ENCODE measurements at places on chromosomes 1 and 21.

- DNase-seq = no peak
These were observed 25.8 kb upstream of the THEM4 start for GRCh38 chr1:151935154-151935553.

GRCh38 chr1:182549346-182549745 is 39.7 kb downstream of the RNASEL start:
- DNase-seq = no peak

DNA sequence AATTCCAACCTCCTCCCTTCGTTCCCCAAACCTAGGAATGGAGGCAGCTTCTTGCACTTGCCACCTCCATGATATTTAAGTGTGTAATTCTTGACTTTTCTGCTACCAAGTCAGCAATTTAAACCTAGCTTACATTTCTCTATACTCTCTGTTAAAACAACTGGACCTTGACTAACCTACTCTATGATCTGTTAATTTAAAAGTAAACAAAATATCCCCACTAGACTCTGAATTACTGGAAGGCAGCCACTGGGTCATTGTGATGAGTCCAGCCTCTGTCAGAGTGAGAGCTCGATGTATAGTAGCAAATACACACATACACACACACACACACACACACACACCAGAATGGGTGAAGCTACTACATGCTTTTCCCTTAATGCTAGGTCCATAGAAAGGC is 40.0 kb upstream of the DHCR24 start:
- DNase-seq = no peak

GRCh38 chr1:226875641-226876295 is 5.4 kb downstream of the PSEN2 start:
- DNase-seq = no peak

- DNase-seq = no peak
These were observed 371.9 kb upstream of the SPAG17 start for GRCh38 chr1:118556936-118557335.

DNA sequence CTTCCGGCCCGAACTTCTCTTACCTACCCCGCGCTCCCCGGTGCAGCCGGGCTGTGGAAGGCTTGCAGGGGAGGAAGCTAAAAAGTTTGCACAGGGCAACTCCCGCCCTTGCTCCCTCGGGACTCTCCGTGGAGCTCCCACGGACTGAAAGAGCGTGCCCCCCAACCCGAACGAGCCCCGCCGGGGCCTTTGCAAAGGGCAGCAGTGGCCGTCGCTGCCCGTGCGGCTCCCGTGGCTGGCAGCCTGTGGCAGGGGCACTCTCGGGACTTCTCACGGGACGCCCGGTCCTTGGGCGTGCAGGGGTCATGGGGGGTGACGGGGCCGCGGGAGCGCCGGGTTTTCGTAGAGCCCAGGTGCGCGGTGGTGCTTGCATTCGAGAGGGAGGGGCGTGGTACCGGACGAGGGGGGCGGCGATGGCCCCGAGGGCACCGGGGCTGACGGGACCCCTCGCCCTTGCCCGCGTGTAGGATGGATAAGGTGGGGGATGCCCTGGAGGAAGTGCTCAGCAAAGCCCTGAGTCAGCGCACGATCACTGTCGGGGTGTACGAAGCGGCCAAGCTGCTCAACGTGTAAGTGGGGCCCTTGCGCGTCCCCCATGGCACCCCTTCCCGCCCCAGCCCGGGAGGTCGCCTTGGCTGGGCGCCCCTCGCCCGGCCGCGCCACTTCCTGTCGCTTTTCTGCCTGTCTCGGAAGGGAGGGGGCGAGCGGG is 711 bp downstream of the GADD45A start:
- DNase-seq = peak; percentile 58

DNA sequence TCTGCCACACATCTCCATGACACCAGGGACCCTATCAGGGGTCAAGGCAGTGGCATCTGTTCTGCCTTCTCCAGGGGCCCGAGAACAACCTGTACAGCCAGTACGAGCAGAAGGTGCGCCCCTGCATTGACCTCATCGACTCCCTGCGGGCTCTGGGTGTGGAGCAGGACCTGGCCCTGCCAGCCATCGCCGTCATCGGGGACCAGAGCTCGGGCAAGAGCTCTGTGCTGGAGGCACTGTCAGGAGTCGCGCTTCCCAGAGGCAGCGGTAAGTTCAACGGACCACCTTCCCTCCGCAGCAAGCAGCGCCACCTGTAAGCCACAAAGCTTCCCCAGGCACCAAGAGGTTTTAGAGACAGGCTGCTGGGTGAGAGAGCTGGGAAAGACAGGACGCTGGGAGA is 15.9 kb downstream of the MX2 start:
- no peak for DNase-seq

All from activated CD4-positive, alpha-beta T cell treated with anti-CD3 and anti-CD28 coated beads for 4 hours (primary cell).